ENCODE measurements at places on chromosomes 2 and 18. TPM values are rescaled to one million over a fixed set of nuclear protein-coding genes. Genes with fewer than 3 reads are reported as not detected.

Gene REG3G
- total RNA-seq: not detected

DNA sequence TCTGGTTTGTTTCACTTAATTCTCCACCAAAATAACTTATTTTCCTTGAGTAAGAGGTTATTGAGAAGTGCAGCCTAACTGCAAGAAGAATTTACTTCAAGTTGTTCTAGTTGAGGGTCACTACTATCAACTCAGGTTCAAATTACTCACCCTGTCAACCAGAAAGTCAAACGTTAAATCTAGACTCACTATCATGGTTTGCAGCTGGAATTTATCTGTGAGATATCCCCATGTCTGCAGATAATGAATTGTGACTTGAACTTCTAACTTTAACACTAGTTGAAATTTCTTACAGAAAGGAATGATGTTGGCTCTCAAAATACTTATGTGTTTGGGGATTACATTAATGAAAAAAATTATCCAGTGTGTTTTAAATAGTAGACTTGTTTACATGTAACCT is 1145.7 kb upstream of the NXPH2 start:
- DNase-seq: no peak

DNA sequence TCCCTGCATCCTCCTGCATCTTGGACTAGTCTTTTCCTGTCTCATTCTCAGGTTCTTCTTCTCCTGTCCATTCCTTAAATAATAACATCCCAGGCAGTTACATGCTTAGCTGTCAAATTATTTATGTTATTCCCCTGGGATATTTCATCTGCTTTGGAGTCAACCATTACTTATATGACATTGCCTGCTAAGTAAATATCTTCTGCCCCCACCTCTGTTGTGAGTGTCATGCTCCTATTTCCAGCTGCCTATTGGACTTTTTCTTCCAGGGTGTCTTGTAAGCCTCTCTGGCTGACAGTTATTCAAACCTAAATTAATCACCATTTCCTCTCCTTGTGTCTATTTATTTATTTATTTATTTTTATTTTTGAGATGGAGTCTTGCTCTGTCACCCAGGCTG is 124.7 kb upstream of the RASGRP3 start:
- no peak for DNase-seq

DNA sequence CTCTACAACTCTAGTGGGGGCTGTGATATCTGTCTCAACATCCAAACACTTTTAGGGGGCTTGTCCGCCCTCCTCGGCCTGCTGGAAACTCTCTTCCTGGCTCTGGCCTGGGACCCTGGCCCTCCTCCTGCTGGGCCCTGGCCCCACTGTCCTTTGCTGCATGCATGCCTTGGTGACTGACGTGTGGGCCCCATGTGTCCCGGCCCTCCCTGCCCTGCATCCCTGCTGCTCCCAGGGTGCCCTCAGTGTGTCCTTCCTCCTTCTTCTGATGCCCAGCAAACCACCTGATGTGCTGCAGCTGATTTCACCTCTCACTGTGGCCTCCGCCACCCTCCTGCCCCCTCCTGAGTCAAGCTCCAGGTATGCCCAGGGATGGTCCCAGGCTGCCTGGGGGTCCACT is 101.7 kb downstream of the SEPTIN10 start:
- DNase-seq: no peak

Gene VAMP5
- 15.5 TPM for total RNA-seq

Gene ABCB11
- 0.68 TPM for total RNA-seq

GRCh38 chr2:199985625-199986207 is 30.3 kb downstream of the MAIP1 start:
- no peak for DNase-seq

- DNase-seq: no peak
Observed at GRCh38 chr2:96218508-96219131, 10.0 kb upstream of the STARD7 start.

Gene CCDC74A
- total RNA-seq: 2.3 TPM

Gene PRKAG3
- total RNA-seq: not detected

Gene SH3BP4
- 22.9 TPM for total RNA-seq

Gene FAM124B
- 0.38 TPM for total RNA-seq

- DNase-seq: no peak
Observed at GRCh38 chr2:231486851-231487596, 22.7 kb upstream of the NCL start.

GRCh38 chr18:58637946-58638345 is 9.1 kb upstream of the ALPK2 start:
- no peak for DNase-seq

DNA sequence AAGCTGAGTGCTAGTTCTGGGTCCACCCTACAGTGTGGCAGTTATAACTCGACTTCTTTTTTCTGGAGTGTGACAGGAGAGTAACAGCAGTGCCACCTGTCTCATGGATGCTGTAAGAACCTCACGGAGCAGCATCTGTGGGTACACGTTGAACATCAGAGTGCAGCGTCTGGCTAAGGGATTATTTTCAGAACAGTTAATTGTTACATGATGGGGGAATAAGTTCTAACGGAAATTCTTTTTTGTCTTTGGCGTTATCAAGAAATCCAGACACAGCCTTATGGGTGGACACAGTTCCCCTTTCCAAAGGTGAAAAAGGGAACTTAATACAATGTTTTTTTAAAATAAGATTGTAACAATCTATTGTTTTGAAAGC is 28.3 kb upstream of the TOGARAM2 start:
- no peak for DNase-seq

DNA sequence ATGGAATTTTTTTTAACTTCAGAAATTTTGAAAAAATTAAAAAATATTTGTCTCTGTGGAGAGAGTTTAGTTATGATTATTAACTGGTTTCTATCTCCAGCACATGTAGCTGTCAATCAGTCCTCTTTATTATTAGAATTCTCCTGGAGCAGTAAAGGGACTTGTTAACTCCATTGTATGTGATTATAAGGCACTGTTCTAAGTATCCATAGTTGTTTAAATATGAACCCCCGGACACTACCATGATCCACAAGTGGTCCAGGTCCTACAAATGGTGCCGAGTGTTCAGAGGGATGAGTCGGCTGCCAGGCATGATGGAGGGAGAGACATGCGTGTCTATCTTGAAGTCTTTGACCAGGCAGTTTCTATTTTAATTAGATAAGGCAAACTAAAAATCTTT is 492 bp downstream of the CHRNA1 start:
- no peak for DNase-seq

Gene GATA6
- total RNA-seq: 2.1 TPM

Gene TUBA4B
- total RNA-seq: not detected

Gene ANKRD30B
- not detected for total RNA-seq

Gene CDKL4
- not detected for total RNA-seq

GRCh38 chr2:183035954-183036669 is 2.1 kb downstream of the NCKAP1 start:
- no peak for DNase-seq

- no peak for DNase-seq
Observed at GRCh38 chr2:232521959-232522622, 1.9 kb downstream of the PRSS56 start.

DNA sequence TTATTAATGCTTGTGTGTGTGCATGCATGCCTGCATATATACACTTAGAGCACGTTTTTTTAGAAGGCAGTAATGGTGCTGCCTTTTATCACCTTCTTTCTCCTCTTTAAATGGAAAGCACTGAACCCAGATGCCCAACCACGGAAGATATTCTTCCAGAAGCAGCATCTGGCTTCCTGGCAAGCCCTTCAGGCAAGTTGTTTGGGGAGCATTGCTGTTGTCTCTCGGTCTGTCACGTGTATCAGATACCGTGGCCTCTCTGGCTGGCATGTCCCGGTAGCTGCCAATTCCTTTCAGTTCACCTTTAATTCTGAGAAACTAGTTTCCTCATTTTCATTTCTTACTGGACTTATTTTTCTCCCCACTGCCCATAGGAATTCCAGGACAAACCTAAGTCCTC is 587.8 kb downstream of the ARHGAP15 start:
- DNase-seq: no peak

DNA sequence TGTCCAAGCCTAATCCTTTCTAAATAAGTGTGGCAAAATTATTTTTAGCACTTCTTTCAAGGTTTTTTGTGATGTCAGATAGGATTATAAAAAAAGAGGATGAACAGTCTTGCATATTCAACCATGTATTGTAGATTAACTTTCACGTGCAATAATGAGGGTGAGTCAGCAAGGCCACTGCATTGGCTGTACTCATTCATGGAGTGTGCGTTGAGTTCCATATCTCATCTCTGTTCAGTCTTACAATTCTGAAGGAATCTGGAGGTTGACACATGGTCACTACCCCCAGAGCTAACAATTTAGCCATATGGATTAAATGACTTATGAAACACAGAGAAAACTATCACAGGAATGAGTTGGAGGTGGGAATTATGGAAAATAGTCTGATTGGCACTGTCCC is 810.5 kb downstream of the SLC4A3 start:
- DNase-seq: no peak

Gene MZT2A
- 101 TPM for total RNA-seq

GRCh38 chr18:27712066-27712465 is 464.9 kb downstream of the CDH2 start:
- DNase-seq: no peak

GRCh38 chr2:32632089-32632488 is 4.2 kb downstream of the TTC27 start:
- no peak for DNase-seq

GRCh38 chr2:237059155-237059875 is 26.4 kb upstream of the COPS8 start:
- no peak for DNase-seq

GRCh38 chr2:151619337-151619989 is 114.8 kb downstream of the NEB start:
- DNase-seq: no peak

- no peak for DNase-seq
Observed at GRCh38 chr2:33266467-33266866, 210.0 kb upstream of the RASGRP3 start.

All from esophagus squamous epithelium (tissue), 5 donors.